ENCODE measurements at places on chromosomes 2 and 18.
A peak's percentile ranks its signal among the peaks of the same experiment; 100 is the strongest.

GRCh38 chr18:63518178-63519012 is 23.8 kb upstream of the SERPINB12 start:
- peak; percentile 88 for DNase-seq

DNA sequence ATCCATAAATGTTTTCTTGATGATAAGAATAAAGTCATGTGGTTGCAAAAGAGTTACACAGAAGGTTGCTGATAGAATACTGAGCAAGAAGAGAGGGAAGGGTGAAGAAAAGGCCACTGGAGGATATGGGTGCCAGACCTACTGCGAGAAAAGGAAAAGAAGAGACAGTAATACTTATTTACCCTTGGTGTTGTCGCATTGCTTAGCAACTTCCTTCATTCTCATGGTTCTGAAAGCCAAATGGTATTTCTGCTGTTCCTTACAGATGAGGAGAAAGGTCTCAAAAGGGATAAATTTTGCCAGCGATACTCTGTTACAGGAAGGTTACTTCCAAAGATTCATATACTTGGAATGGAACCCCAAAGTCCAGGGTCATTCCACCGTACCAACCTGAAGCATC is 62.5 kb downstream of the LHCGR start:
- DNase-seq, result no peak

GRCh38 chr2:203591642-203592041 is 56.5 kb upstream of the RAPH1 start:
- no peak for DNase-seq

DNA sequence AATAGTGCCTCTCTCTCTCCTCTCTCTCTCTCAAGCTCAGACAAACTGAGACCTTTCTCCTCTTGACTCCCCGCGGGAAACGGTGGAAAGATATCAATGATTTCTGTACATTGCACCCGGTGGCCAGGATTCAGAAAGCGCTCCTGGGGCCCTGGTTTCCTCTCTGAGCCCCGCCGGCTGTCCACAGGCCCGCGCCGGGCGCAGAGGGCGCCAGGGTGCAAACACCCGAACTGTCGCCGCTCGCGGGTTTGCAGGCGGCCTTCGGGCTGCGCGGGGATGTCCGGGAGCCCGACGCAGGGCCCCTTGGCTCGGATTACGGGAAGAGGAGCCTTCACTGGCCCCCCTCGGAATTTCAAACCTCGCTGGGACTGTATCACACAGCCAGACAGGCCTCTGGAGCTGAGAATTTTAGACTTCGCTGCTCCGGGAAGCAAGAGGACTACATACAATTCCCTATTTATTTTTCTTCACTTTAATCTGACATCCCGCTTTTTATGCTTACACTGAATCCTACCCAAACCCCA is 5.2 kb upstream of the EN1 start:
- DNase-seq, result no peak

DNA sequence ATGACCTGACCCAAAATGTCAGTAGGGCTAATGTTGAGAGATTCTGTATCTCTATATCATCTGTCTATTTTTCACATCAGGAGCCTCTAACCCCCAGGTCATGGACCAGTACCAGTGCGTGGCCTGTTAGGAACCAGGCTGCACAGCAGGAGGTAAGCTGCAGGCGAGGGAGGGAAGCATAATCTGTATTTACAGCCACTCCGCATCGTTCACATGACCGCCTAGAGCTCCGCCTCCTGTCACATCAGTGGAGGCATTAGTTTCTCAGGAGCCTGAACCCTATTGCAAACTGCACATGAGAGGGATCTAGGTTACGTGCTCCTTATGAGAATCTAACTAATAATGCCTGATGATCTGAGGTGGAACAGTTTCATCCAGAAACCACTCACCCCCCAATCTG is 180.6 kb downstream of the RDH14 start:
- no peak for DNase-seq

DNA sequence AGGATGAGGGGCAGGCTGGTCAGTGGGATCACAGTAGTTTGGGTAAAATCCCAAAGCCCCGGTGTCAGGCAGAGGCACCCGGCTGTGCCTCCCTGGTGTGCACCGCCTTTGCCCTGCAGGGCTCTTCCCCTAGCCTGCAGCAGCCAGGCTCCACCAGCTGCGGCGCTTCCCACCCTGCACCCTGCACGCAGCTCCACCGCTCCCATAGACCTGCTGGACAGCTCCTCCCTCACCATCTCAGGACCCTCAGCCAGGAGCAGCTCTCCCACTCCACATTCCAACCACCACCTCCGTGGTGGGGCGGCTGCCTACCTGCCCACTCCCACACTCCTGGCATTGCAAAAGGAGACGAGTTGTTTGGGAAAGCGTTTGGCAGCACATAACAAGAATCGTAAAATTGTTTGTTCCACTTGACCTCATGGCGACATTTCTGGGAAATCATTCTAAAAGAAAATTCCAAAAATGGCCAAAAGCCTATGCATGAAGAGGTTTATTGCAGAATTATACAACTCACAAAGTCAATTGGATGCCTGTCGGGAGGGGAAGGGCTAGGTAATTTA is 287.4 kb upstream of the HDAC4 start:
- DNase-seq, result no peak

DNA sequence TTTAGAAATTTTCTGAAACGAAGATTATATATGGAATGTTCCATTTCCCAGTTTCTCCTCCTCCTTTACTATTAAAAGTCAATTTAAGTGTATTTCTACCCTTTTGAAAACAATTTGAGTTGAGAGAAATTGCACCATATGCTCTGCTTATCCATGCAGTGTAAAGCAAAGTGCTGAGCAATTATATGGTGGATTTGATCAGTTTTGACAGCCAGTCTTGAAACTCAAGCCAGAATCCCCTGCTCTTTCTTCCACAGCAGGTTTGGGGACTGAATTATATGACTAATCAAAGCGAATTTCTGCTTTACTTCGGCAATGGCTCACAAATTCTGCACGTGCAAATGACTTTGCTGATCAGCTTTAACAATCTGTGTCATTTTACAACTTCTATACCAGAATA is 1183.6 kb downstream of the LRP1B start:
- no peak for DNase-seq

GRCh38 chr2:234630801-234631261 is 133.9 kb upstream of the ARL4C start:
- no peak for DNase-seq
